A549 treated with ZK216348 at 1 μM for 4 hours (cell line): ENCODE measurements at places on chromosomes 2 and 18. TPM values are rescaled to one million over a fixed set of nuclear protein-coding genes. Genes with fewer than 3 reads are reported as not detected.

Gene ACKR3
- total RNA-seq = 12.0 to 26.8 TPM (median 19.4 TPM) in 5 replicates

Gene LBX2
- total RNA-seq = 2.2 to 4.3 TPM (median 3.3 TPM) in 5 replicates

Gene MOGAT1
- total RNA-seq = not detected in 5 replicates

Gene ZSWIM2
- total RNA-seq = not detected in 5 replicates

Gene MEIS1
- total RNA-seq = 1.5 to 2.4 TPM (median 1.8 TPM) in 5 replicates

Gene SCN9A
- total RNA-seq = 2.5 to 5.3 TPM (median 4.8 TPM) in 5 replicates

Gene PARD3B
- 0.73 to 1.1 TPM (median 0.85 TPM) in 5 replicates for total RNA-seq

Gene TIMM21
- 56.2 to 59.5 TPM (median 57.6 TPM) in 5 replicates for total RNA-seq

Gene SH3RF3
- 0.28 to 0.63 TPM (median 0.49 TPM) in 5 replicates for total RNA-seq

Gene VAMP5
- total RNA-seq = 0.31 TPM in 1 of 5 replicates, not detected in the others

Gene POTEC
- total RNA-seq = not detected in 5 replicates

Gene RAX
- not detected in 5 replicates for total RNA-seq

Gene RGPD3
- 0.11 to 0.20 TPM (median 0.14 TPM) in 5 replicates for total RNA-seq

Gene WBP1
- total RNA-seq = 43.1 to 83.5 TPM (median 81.4 TPM) in 5 replicates

Gene TGFA
- total RNA-seq = 5.1 to 6.6 TPM (median 5.9 TPM) in 5 replicates

Gene LOXHD1
- not detected in 5 replicates for total RNA-seq

Gene POTEI
- not detected in 5 replicates for total RNA-seq

Gene GLS
- total RNA-seq = 133 to 186 TPM (median 158 TPM) in 5 replicates

Gene MAP3K20
- 23.3 to 37.3 TPM (median 35.9 TPM) in 5 replicates for total RNA-seq

Gene FOXI3
- total RNA-seq = 0.08 TPM in 1 of 5 replicates, not detected in the others

Gene OSGEPL1
- 2.9 to 5.1 TPM (median 4.4 TPM) in 5 replicates for total RNA-seq

Gene FOXD4L1
- 0.25 to 0.50 TPM (median 0.28 TPM) in 5 replicates for total RNA-seq

Gene MPP4
- total RNA-seq = 0.06 to 0.13 TPM (median 0.10 TPM) in 3 of 5 replicates, not detected in the others

Gene LAMA3
- 46.0 to 56.7 TPM (median 53.4 TPM) in 5 replicates for total RNA-seq

Gene NXPH2
- not detected in 5 replicates for total RNA-seq

Gene SLC9A4
- total RNA-seq = not detected in 5 replicates

Gene SLC14A1
- not detected in 5 replicates for total RNA-seq

Gene SNRNP27
- 44.2 to 85.3 TPM (median 57.1 TPM) in 5 replicates for total RNA-seq

Gene FRZB
- 0.06 to 0.08 TPM (median 0.06 TPM) in 4 of 5 replicates, not detected in the other for total RNA-seq

Gene LIMS1
- 40.6 to 67.2 TPM (median 53.0 TPM) in 5 replicates for total RNA-seq

Gene COLEC11
- 0.39 to 1.4 TPM (median 0.47 TPM) in 5 replicates for total RNA-seq

Gene FSHR
- total RNA-seq = not detected in 5 replicates

Gene COBLL1
- total RNA-seq = 3.0 to 4.4 TPM (median 3.9 TPM) in 5 replicates

Gene FAHD2B
- total RNA-seq = 9.1 to 11.8 TPM (median 11.1 TPM) in 5 replicates
